Activated naive CD8-positive, alpha-beta T cell treated with anti-CD3 and anti-CD28 coated beads, Interleukin-2, amount 50 U/mL, for 16 hours (primary cell): ENCODE measurements at places on chromosomes 5 and 9.

DNA sequence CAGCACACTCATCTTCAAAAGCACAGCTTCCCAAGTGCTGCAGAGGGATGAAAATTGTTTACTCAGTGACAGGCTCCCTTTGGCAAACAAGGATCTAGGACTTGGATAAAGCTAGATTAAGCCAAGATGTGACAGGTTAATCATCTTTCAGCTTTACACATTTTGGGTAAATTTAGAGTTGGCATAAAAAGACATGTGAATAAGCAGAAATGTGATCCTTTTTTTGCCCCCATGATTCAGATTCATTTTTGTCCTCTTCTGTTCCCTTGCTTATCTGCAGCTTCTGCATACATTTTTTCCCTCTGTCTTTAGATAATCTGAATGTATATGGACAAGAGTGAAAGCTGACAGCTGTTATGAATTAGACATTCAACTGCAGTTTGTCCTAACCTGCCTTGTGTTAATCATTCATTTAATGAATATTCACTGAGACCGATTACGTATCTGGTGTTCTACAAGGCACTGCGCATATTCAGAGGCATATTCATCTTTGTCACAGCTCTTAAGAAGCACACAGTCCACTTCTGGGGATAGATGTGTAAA is 19.6 kb downstream of the ADAMTSL1 start:
- no peak for DNase-seq

GRCh38 chr5:112656451-112656850 is 81.2 kb upstream of the APC start:
- no peak for DNase-seq

DNA sequence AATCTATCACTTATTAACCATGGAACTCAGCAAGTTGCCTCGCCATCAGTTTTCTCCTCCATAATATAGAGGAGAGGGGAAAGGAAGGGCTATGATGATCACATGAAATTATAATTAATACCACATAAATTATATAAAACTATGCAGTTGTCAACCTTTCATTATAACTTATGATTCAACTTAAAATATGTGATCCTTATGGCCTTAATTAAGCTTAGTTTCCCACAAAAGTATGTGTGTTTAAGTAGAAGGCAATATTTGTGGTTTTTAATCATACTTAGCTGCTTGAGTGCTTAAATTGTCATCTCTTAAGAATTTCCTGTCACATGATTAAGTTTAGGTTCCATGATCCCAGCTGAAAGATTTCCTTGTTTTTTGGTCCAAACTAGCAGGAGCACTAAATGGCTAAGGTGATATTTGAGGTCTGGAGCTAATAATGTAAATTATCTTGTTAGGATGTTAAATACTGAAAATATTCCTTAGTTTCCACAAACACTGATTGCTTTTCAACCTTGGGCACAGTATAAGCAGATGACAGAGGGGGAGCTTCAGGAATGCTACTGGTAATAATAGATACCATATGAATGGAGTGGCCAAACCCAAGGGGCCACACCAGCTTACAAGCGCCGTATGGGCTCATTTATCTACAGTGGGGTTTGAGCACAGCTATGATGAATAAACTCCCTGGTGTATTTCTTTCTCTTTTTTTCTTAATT is 26.4 kb upstream of the F2R start:
- no peak for DNase-seq

GRCh38 chr9:12640866-12641636 is 52.1 kb upstream of the TYRP1 start:
- no peak for DNase-seq

DNA sequence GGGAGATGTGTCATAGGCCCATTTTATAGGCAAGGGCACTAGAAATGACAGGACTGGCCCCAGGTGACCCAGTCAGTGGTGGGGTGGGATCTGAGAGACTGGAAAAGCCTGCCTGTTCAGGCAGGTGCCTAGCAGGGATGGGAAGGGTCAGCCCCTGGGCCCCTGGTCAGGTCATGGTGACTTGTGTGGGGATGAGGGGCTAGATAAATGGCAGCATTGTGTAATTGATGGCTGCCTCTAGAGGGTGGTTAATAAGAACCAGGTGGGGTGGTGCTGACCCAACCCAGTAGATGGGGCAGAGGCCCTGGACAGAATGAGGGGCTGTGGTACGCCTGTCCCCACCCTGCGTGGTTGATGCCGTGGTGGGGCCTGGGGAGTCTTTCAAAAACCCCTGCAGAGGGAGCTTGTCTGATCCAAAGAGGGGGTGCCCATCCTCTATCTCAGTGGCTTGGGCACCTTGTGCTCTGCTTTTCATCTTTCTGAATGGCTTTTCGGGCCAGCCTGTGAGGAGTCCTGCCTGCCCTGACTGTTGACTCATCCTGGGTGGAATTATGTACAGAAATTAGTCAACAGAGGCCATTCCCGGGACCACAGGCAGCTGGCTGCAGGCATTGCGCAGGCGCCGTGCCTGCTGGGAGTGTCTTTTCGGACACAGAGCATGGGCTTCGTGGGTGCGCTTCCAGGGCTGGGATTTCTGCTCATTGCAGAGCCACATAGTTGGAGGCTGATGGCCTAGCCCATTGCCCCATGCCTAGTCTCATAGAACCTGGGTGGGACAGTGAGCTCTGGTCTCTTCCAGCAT is 93.6 kb upstream of the PITX1 start:
- no peak for DNase-seq

GRCh38 chr5:175609526-175609925 is 48.3 kb upstream of the HRH2 start:
- DNase-seq = no peak

GRCh38 chr9:86747711-86748110 is 199.6 kb downstream of the GAS1 start:
- no peak for DNase-seq

DNA sequence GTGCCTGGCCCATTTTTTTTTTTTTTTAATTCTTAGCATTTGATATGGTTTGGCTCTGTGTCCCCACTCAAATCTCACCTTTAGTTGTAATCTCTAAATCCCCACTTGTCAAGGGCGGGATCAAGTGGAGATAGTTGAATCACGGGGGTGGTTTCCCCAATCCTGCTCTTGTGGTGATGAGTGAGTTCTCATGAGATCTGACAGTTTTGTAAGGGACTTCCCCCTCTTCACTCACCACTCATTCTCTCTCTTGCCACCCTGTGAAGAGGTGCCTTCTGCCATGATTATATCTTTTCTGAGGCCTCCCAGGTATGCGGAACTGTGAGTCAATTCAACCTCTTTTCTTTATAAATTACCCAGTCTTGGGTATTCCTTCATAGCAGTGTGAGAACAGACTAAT is 27.2 kb downstream of the NDUFAF2 start:
- DNase-seq = no peak

DNA sequence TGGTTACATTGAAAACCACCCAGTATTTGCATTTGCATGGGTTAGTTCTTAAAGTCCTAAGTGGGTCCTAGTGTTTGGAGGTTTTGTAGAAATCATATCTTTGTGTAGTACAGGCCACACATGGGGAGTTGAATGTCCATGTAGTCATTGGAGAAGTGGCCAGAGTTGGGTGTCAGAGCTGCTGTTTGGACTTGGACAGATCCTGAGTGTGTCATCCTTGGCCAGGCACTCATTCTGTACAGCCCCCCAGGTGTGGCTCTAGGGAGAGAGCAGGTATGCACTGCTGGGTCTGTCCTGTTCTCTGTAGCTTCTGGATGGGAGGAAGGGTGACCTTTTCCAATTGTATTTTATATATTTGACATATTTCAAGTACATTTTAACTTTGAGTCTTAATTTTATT is 82.4 kb downstream of the IQGAP2 start:
- DNase-seq = no peak

- DNase-seq = no peak
These were observed 724 bp downstream of the NR2F1-AS1 start for GRCh38 chr5:93580063-93580926.

GRCh38 chr9:114367772-114368569 is 19.8 kb downstream of the AKNA start:
- no peak for DNase-seq

DNA sequence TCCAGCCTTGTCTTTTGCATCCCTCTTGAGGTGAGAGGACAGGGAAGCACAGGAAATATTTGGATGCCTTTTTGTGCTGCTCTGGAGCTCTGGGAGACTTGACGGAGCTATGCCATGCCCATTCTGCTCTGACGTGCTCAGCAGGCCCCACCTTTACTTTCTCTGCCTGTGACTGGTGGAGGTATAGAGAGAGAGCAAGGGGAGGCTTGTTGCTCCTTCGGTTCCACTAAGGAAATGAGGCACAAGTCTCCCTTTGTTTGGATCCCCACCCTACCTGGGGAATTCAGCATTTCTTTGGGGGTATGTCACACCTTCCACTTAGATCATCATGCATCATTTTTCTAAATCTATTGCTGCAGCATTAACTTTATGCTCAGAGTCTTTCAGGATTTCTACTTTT is 121.8 kb upstream of the CNTLN start:
- DNase-seq = no peak

- DNase-seq = no peak
These were observed 92.1 kb downstream of the PBX3 start for GRCh38 chr9:125839317-125839716.

DNA sequence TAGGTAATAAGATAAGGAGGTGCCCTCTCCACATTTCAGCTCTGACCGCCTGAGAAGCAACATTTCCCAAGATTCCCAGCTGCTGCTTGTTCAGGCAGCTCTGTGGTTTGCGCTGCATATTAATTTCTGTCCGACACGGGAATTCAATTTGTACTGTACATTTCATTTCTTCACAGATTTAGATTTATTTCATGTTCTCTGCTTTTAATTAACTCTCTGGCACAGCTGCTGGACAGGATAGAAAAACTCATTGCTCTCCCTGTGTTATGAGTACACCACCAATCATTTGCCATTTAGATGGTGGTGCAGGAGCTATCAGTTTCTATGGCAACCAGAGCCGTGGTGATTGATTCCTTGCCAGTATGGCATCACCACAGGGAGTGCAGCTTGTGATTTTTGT is 558.5 kb downstream of the DMRTA1 start:
- DNase-seq = no peak

DNA sequence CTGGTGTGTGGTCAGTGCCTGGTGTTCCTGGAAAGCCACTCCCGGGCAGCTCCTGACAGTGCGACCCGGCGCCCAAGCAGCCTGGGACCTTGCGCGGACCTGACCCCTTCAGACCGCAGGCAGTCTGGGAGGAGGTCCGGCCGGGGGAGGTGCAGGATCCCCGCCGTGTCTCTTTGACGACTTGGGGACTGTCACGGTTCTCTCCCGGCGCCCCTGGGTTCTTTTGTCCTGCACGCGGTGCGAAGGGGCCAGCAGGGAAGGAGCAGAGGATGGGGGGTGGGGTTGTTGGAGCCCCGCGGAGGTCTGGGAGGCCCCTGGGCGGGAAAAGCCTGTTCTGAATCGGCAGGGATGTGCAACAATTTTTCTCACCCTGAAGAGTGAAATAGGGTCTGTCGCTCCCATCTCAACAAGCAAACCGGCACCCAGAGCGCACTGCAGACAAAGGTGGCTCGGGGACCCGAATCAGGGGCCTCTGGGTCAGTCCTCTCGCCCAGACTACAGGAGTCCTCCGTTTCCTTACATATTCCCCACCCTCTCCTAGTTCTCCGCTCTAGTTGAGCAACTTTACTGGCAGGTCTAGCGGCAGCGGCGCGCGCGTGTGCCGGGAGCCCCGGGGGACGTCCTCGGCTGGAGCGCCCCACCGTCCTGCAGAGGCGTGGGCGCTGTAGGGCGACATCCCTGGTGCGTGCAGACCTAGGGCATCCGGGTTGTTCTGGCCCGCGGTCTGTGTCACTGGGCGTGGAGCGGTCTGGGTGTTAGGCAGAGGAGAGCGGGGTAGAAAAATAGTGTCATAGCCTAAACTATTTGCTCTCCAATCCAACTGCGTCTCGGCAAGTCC is 1.2 kb downstream of the VCAN start:
- no peak for DNase-seq

DNA sequence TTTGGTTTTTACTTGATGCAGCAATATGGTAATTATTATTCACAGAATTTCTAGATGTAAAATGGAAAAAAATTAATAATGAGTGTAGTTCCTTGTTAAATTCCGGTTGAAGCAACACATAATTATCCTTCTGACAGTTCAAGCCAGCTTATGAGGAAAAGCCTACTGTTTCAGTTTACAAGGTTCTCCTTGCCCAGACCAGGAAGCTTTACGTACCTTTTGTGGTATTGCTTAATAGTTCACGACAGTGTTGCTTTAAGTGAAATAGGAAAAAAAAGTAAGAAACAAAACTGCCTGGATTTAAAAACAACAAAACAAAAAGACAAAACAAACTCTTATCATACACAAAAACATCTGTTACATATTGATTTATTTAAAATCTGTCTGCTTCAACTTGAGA is 547.3 kb upstream of the C9orf72 start:
- DNase-seq = no peak

- no peak for DNase-seq
These were observed 199.9 kb upstream of the CDKN2B start for GRCh38 chr9:22208846-22209585.

DNA sequence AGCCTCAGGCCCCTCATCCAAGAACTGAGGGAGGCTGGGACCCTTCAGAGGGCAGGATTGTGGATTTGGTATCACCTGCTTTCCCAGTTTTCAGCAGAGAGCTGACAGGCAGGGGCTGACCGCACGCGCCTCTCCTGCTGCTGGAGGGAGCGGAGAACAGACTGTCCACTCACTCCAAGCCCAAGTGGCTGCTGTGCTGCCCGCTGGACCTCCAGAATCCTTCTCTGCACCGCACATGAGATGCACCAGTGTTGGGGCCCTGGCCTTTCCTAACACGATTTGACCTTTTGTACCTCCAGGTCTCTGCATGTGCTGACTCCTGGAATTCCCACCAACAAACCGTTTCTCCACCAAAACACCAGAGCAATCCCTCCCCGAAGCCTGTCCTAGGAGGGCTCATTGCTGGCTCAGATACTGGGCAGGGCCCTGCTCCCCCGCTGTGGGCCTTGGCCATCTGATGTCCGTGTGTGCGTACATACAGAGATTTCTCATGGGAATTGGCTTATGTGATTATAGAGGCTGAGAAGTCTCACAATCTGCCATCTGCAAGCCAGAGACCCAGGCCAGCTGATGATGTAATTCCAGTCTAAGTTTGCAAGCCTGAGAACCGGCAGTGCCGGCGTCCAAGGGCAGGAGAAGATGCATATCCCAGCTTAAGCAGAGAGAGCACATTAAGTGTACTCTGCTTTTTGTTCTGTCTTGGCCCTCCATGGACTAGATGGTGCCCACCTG is 141.7 kb downstream of the GADD45G start:
- no peak for DNase-seq

DNA sequence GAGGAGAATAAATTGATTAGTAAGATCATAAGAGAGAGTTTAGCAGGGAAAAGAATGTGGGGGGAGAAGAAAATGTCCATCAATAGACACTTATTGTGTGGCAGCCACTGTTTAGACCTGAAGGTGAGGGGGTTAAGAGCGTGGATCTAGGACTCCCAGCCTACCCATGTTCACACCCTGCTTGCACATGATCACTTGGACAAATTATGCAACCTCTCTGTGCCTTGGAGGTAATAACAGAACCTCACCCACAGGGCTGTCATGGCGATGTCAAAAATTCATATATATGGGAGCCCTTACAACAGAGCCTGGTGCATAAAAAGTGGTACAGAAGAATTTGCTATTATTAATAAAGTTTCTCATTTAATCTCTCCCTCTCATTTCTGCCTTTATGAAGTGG is 86.0 kb upstream of the EQTN start:
- DNase-seq = no peak

GRCh38 chr9:120436983-120437475 is 142.9 kb downstream of the CDK5RAP2 start:
- no peak for DNase-seq

- DNase-seq = no peak
These were observed 59.1 kb downstream of the JAK2 start for GRCh38 chr9:5044160-5044559.
